Activated naive CD8-positive, alpha-beta T cell treated with anti-CD3 and anti-CD28 coated beads for 36 hours (primary cell): ENCODE measurements at places on chromosomes 16 and 17.
A peak's percentile ranks its signal among the peaks of the same experiment; 100 is the strongest.

- DNase-seq = no peak
Observed at GRCh38 chr17:27346228-27346899, 52.5 kb downstream of the WSB1 start.

- no peak for DNase-seq
Observed at GRCh38 chr17:13051915-13052314, 34.1 kb upstream of the ELAC2 start.

DNA sequence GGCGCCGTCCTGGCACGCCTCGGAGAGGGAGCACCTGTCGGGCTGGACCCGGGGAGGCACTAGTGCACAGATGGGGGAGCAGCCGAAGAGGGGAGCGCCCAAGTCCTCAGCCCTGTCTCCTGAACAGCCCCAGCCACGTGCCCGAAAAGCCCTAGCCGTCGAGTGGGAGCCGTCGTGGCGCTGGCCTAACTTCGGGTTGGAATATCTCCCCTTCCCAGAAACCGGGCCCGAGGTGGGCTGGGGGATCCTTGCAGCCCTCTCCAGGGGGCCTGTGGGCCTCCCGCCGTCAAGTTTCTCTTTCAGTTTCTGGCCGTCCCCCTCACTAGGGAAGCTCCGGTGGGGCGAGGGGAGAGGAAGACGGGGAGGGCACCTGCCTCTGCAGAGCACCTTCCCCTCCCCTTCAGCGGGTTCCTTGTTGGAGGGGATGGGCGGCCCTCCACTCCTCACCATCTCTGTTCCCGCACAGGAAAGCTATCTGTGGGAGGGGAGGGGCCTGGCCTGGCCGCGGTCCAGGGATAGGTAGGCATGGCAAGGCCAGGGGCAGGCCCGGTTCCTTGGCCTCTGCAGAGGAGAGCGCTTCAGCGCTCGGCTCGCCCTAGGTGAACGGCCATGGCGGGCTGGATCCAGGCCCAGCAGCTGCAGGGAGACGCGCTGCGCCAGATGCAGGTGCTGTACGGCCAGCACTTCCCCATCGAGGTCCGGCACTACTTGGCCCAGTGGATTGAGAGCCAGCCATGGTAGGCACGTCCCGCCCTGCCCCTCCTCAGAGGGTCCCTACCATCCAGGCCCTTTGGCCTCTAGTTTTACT is 709 bp downstream of the STAT5A start:
- DNase-seq = peak; percentile 71

DNA sequence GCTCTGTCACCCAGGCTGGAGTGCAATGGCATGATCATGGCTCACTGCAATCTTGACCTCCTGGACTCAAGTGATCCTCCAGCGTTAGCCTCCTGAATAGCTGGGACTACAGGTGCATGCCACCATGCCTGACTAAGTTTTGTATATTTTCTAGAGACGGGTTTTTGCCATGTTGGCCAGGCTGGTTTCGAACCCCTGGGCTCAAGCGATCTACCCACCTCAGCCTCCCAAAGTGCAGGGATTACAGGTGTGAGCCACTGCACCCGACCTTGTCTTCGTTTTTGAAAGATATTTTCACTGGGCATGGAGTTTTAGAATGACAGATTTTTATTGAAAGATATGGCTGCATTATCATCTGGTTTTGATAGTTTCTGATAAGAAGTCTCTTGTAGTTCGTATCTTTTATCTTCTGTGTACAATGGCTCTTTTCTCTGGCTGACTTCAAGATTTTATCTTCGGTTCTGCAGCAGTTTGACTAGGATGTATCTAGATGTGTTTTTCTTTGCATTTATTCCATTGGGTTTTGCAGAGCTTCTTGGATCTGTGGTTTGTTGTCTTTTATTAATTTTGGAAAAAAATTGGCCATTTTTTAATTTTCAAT is 14.6 kb downstream of the ADGRG5 start:
- DNase-seq = no peak

DNA sequence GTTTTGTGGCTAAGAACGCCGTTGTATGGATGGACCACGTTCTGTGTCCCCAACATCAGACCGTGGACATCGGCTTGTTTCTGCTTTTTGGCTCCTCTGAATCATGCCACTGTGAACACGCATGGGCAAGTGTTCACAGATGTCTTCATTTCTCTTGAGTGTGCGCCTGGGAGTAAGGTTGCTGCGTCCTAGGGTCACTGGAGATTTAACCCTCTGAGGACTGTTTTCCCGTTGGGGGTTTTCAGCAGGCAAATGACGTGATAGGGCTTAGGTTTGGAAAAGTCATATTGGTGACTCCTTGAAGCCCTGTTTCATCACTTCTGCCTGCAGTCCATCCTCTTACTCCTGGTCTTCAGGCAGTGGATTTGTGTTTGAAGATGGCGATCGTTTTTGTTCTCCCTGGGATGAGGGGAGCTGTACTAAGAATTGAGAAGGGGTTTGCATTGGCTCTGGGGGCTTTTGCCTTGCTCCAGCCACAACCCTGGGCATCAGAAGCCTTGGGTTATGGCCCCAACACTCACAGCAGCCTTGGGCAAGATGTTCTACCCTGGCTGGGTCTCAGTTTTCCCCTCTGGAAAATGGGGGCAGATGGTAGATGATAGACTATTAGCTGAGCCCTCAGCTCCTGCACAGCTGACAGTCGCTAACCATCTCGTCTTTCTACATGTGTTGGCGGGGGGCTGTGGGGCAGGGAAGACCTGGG is 67.2 kb upstream of the CIBAR2 start:
- no peak for DNase-seq

- no peak for DNase-seq
Observed at GRCh38 chr17:79073706-79074088, 927 bp upstream of the ENGASE start.

DNA sequence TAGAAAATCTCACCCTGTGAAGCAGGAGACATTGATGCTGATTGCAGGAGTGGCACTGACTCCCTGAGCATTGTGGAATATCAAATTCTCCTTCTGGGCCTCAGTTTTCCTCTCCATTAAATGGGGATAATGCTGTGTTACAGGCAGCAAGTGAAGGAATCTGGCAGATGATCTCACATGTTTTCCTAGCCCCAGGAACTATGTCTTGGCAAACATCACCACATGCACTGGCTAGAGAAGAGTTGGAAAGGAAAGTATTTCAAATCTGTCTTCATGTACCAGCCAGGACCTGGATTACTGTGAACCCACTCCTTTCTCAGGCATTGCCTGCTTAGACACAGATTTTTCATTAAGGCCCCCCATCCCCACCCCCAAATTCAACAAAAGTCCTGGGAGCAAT is 13.6 kb upstream of the CCL8 start:
- no peak for DNase-seq

GRCh38 chr17:72128039-72128438 is 7.2 kb downstream of the SOX9 start:
- no peak for DNase-seq

- peak; percentile 86 for DNase-seq
Observed at GRCh38 chr16:15650019-15650697, at the start of gene NDE1. TSS of gene NDE1 (plus strand) at chr16:15650245. CDS start at chr16:15664779, 14,534 bp downstream.

DNA sequence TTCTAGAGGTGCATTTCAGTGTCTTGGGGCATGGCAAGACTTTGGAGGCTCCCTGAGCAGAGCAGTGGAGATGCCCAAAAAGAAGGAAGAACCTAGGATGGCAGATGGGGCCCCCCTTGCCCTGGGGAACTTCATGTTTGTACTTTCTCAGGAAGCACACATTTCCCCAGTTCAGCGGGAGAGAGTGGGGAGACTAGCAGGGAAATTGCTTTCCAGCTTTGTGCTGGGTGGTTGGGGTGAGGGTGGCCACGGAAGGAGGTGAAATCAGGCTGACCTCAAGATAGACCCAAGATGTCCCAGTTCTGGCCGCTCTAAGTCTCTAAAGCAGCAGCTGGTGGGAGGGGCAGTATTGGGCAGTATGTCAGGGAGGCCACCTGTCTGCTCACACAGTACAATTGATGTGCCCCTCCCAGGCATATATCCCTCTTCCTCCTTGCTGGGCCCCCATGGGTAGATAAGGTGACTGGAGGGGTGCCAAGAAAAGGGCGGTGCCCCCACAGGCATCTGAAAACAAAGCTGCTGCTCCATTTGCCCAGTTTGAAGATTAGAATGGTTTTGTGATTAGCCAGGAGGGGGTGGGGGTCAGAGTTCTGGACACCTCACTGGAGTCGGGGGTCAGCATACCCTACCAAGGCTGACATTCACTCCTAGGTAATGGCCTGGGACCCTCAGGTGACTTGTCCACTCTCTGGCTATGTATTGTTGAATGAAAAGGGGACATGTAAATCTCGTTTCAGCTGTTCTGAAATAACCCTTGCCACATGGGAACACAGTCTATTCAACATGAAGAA is 17.1 kb upstream of the NAGLU start:
- DNase-seq = no peak

DNA sequence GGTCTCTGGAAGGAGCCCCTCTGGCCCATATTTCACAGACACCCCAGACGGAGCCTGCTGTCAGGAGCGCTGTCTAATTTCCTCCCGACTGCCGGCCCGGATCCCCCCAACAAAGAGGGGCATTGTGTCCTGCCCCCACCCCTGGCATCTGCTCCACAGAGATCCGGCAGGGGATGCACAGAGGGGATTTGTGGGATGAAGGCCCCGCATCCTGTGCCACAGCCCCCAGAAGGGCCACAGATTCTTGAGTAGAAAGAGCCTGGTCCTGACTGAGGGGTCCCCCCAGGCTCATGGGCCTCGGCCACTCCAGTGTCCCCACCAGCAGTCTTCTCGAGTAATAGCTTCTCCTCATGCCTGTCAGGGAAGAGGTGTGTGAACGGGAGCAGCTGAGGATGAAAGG is 29.5 kb downstream of the MEOX1 start:
- DNase-seq = no peak

- no peak for DNase-seq
Observed at GRCh38 chr16:17497648-17498047, 26.9 kb upstream of the XYLT1 start.

DNA sequence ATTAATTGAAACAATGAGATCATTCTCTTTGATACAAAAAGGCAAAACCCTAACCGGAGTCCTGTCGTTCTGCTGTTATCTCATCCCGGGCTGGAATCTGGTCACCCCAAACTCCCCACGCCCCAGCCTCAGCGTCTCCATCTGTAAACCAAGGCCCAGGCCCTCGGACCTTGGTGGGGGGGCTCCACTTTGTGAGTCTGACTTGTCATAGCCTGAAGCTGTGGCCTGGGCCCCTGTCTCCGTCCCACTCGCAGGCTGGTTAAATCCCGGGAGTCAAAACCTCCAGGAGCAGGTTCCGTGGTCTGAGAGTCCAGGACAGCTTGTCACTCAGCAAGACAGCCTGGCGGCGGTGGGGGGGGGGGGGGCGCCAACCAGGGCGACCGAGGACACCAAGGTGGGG is 50.0 kb downstream of the SLC7A5 start:
- no peak for DNase-seq
